Foreskin keratinocyte (primary cell): ENCODE measurements at places on chromosomes 12 and 14. TPM values are rescaled to one million over a fixed set of nuclear protein-coding genes. Genes with fewer than 3 reads are reported as not detected.
A peak's percentile ranks its signal among the peaks of the same experiment; 100 is the strongest.

The COX14 gene
- polyA plus RNA-seq: 60.8 and 61.5 TPM in 2 replicates

DNA sequence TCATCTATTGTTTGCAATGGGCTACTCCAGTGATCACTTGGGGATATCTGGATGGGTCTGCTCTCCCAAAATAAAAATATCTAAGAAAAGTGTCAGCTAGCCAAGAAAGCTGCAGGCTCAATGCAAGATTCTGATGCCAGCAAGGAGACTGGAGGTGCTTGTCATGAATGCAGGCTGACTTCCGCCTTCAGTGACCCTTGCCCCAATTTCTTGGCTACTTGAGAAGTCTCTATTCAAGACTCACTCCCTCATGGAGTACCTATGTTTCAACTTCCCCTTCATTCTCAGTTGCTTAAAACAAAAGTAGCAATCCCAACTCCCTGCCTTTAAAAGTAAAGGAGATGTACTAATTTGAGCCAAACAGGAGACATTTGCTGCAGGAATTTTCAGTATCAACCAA is 123.9 kb downstream of the GPR65 start:
- DNase-seq: no peak

DNA sequence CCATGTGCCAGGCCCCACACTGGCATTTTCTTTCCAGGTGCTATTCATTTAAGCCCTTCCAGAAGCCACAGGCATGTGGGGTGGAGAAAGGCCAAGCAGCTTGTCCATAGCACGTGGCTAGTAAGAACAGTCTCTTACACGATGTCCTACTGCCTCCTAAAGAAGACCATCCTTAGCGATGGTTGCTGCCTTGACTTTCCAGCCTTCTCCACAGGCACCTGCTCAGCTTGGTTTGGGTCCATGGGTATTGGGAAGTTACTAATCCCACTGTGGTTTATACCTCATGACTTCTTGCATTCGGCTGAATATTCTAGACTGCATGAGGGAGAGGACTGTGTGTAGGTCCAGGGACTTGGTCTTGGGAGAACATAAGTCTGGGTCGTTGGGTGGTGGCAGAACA is 49.2 kb downstream of the NINJ2 start:
- DNase-seq: no peak

DNA sequence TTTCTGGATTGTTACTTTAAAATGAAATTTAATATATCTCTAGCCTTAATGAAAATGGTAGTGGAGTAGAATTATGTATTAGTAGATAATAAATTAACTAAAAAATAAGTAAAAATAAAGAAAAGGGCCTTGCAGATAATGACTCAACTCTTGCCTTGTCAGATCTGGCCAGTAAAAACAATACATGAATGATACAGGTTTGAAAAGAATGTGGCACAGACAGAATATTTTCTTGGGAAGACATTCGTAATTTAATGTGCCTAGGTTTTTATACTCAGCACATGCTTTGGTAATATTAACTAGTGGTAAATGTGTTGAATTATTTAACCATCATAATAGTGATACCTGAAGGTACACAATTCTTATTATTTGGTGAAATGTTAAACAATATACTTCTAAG is 28.3 kb downstream of the ATF7IP start:
- peak; percentile 45 for DNase-seq

The CNOT2 gene
- polyA plus RNA-seq: 19.5 and 20.4 TPM in 2 replicates

GRCh38 chr12:6827982-6828780 is at the start of gene P3H3:
TSS of gene P3H3 (plus strand) at chr12:6828407. CDS start at chr12:6828441, 34 bp downstream.
- DNase-seq: peak; percentile 39

The MYH6 gene
- polyA plus RNA-seq: not detected in 2 replicates

DNA sequence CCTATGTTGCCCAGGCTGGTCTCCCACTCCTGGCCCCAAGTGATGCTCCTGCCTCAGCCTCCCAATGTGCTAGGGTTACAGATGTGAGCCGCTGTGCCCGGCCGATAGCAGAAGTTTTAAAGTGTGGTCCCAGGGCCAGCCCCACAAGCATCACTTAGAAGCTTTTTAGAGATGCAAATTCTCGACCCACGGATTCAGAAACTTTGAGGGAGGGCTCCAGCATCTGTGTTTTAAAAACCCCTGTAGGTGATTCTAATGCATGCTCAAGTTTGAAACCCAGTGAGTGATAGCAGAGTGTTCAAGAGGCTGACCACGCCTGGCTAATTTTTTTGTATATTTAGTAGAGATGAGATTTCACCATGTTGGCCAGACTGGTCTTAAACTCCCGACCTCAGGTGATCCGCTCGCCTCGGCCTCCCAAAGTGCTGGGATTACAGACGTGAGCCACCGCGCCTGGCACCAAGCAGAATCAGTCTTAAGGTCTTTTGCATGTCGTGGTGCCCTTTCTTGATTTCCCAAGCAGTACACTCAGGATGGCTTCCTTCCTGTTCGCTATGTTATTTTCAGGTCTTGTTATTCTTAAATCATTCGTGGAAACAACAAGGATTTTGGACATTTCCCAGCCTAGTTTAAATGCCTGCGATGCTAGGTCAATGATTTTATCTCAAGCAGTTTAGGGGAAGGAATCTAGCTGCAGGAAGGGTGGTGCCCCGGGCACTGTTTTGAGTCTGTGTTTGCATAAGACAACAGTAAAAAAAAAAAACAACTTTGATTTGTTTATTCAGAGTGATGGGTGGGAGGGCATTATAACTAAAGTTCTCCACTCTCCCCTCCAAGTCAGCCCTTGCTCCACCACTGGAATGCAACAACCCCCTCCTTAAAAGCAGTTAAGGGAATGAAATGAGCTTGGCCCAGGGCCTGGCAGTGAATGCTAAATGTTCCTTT is 9.2 kb upstream of the RILPL2 start:
- no peak for DNase-seq

DNA sequence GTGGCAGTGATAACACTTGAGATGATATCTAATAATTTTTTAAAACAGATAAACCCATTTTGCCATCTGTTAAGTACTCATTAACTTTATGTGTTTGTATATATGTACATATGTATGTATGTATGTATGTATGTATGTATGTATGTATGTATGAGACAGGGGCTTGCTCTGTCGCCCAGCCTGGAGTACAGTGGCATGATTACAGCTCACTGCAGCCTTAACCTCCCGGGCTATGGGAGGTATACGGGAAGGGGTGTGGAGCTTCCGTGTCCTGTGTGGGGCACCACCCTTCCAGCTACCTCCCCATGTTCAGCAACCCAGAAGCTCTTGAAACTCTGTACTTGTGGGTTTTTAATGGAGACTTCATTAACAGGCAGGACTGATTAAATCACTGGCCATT is 116.9 kb downstream of the SCFD1 start:
- DNase-seq: no peak

GRCh38 chr12:583251-583869 is 79.9 kb downstream of the NINJ2 start:
- no peak for DNase-seq

The CABP1 gene
- not detected in 2 replicates for polyA plus RNA-seq

DNA sequence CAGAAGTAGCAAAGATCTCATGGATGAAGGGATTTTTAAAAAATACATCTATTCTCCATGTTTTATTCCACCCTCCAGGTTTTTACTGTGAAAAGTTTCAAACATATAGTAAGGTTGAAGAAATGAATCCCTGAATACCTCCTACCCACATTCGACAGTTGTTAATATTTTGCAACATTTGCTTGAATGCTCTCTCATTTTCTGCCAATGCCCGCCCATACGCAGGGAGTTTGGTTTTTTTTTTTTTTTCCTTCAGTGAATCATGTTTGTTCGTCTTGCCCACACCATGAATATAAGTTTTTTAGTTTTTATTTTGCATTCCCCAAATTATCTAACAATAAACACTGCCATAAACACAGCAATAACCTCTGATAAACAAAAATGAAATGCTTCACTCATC is 82.9 kb downstream of the MAP1LC3B2 start:
- DNase-seq: no peak

GRCh38 chr12:89542912-89543592 is 17.2 kb upstream of the POC1B start:
- peak; percentile 71 for DNase-seq

GRCh38 chr14:68088451-68088854 is 268.9 kb downstream of the RAD51B start:
- DNase-seq: peak; percentile 54

GRCh38 chr14:104481323-104481722 is 98.2 kb upstream of the C14orf180 start:
- DNase-seq: no peak

GRCh38 chr14:103022002-103022684 is 35.2 kb downstream of the CDC42BPB start:
- DNase-seq: peak; percentile 34

- DNase-seq: no peak
These were observed 7.7 kb upstream of the RACGAP1 start for GRCh38 chr12:50032854-50033581.

DNA sequence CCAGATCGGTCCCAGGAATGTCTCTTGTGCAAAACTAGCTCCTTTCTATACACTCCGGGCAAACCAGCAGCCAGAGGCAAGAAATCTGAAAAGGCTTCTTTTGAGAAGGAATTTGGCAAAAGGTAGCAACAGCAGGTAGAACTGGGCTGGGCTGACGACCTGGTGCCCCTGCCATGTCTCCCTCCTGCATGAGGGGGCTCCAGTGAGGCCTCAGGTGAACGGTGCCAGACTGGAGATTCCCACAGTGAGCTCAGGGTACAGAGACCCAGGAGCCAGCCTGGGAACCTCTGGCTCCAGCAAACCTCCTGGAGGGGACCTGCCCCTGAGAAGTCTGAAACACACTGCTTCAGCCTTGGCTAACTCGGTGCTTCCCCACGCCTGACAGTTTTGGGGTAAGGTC is 10.8 kb downstream of the ITPK1 start:
- DNase-seq: peak; percentile 22

DNA sequence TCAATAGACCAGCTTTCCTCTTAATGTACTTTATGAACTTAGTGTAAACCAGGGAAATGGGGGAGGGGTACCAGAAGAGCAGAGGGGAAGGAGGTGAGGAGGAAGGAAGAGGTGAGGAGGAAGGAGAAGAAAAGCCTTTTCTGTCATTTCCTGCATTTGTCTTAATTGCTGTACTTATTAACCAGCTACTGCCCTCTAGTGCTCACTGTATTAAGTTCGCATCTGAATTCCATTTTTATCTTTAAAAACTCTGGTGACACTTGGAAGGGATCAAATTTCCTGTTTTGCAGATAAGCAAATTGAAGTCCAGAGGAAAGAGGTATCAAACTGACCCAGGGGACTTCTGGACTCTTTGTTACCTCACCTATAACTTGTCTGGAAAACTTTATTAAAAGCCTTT is 22.2 kb downstream of the MANSC1 start:
- DNase-seq: no peak

GRCh38 chr12:67540920-67541624 is 107.5 kb upstream of the DYRK2 start:
- peak; percentile 90 for DNase-seq

- no peak for DNase-seq
These were observed 57.7 kb upstream of the LDHB start for GRCh38 chr12:21715386-21715785.

- no peak for DNase-seq
These were observed 63.5 kb downstream of the LLPH start for GRCh38 chr12:66066929-66067523.

DNA sequence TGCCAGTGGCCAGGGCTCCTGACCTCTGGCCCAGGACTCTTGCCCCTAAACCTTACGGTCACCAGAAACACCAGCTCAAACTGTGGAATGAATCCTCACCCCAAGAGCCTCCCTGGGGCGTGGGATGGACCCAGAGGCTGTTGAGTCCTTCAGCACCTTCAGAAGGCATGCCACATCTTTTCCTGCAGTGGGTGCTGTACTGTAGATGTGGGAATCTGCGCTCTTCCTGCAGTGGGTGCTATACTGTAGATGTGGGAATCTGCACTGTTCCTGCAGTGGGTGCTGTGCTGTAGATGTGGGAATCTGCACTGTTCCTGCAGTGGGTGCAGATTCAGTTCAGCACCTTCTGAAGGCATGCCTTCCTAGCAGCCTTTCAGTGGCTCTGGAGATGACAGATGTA is 1.2 kb downstream of the KRT82 start:
- DNase-seq: no peak

- no peak for DNase-seq
These were observed 273.9 kb upstream of the RGS6 start for GRCh38 chr14:71658261-71658860.

The LGR5 gene
- not detected in 2 replicates for polyA plus RNA-seq

DNA sequence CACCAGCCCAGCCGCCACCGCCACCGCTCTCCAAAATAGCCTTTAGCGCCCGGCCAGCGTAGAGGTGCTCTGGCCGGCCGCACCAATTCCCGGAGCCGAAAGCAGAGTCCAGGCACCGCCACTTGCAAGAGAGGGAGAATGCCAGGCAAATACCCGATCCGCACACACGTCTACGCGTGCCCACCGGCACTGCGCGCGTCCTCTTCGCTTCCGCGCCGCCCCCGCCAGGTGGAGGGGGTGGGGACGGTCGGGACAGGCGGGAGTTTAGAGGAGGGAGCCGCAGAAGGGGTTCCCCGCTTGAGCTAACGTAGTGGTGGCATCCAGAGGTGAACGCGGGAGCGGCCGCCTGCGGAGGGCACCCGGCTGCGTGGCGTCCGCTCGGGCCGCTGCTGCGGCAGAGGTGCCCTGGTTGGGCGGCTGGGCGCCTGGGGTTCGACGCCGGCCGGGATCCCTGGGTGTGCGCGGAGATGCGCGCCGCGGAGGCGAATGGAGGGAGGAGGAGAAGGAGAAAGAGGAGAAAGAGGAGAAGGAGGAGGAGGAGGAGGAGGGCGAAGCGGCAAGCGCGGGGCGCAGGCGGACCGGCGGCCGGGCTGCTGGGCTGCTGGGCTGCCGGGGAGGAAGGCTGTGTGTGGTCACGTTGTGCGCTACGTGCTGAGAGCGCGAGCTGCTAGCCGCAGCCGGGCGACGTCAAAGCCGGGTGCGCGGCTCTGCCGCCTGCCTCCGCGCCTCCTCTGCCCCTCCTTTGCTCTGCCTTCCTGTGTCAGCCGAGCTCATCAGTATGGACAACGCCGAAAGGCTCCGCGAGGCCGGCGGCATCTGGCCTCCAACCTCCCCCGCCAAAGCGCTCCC is at the start of gene MDGA2:
MDGA2 (minus strand) TSS at position 140 of the 849 bp plus-strand sequence.
- DNase-seq: no peak
